ENCODE measurements at places on chromosomes 7 and 10.

DNA sequence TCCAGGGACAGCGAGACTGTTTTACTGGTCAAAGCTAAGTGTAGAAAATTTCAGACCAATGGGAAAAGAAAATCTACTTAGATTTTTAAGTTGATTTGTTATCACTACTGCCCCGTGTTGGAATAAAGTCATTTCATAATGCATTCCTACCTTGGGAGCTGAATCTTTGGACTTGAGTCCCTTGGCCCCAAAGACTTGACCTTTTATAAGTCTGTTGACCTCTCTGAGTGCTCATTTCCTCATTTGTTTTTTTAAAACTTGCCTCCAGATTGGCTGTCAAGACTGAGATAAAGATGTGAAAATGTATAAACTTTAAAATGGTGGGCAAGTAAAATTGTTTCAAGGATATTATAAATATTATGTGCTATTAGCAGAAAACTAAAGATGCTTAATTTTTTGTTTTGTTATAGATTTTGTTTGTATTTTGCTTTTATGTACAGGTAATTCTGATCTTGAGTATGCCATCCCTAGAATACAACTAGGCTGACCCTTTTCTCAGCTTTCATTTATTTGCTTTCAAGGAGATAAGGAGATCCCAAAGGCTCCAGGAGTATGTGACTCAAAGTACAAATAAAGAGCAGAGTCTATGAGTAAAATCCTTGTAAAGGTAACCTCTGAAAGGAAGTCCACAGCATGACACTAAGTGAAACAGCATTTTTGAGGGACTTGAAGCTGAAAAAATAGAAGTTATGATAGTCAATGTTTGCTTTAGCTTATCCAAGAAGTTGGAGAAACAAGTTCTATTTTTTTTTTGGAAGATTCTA is 54.6 kb downstream of the TMEM26 start:
- no peak for DNase-seq

- no peak for DNase-seq
Observed at GRCh38 chr7:125061776-125062397, 132.3 kb upstream of the POT1 start.

- no peak for DNase-seq
Observed at GRCh38 chr7:71411475-71411874, 279.5 kb downstream of the GALNT17 start.

DNA sequence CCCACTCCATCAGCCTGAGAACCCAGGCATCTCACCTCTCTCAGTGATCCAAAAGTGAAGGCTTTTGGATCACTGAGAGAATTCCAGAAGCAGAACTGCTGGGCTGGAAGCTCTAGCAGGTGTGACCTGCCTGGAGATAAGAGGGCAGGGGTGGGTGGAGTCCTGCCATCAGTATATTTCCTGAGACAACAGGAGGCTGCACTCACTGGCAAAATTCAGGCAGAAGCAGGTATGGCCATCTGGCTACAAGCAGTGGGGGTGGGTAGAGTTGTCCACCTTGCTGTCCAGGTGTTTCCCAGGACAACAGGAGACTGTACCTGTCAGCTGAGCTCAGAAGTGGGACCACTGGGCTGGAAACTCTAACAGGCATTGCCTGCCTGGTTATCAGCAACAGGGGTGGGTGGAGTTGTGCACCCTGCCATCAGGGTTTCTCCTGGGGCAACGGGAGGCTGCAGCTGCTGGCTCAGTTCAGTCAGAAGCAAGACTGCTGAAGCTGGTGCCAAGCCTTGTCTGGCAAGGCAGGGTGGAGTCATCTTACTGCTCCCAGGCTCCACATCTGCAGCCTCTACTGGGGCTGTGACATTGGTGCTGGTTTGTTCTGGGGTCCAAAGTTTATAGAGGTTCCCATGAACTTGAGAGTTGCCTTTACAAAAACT is 47.2 kb upstream of the SFTPD start:
- DNase-seq, result no peak

GRCh38 chr10:30553626-30554439 is 75.7 kb downstream of the LYZL2 start:
- DNase-seq, result no peak

DNA sequence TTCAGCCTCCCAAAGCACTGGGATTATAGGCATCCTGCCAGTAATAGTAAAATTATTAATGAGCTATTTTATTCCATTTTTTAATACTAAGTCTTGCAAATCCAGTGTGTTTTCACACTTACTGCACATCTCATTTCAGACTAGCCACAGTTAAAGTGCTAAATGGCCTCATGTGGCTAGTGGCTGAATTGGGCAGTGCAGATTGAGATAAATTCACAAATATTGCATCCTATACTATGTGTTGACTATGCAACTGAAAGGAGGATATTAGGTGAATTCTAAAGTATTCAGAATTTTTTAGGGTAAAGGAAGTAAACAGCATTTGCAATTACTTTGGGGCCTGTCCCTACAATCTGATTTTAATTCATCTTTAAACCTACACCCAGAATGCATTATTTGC is 10.2 kb downstream of the APBB1IP start:
- no peak for DNase-seq

- DNase-seq, result no peak
Observed at GRCh38 chr7:68840991-68841390, 757.3 kb upstream of the AUTS2 start.

DNA sequence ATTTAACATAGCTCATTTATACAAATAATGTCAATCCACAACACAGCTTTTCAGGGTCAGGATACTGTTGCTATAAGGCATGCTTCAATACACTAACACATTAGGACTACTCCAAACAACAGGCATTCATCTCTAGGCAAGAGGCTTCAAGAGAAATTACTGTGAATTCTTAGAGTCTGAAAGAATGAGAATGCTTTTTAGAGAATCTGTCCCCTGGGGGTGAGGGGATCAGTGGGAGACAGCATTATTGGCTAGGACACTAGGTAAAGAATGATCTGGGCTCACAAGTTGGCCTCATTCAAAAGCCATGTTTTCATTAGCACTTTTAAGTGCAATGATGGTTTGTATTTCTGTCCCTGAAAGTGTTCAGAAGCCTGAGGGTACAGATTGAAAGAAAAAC is 132.6 kb downstream of the SEMA3D start:
- DNase-seq, result no peak

- DNase-seq, result no peak
Observed at GRCh38 chr7:95636140-95636940, 40.0 kb upstream of the PDK4 start.

DNA sequence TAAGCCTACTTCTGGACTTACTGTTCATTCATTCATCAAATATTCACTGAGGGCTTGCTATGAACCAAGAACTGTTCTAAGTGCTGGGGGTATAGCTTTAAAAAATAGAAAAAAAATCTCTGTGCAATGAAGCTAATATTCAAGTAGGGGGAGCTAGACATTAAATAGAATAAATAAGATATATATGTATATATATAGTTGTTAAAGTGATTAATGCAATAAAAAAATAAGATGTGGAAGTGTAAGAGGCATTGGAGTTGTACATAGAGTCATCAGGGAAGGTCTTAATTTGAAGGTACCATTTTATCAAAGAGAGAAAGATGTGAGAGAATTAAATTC is 181.2 kb upstream of the AGR3 start:
- DNase-seq, result no peak

- DNase-seq, result no peak
Observed at GRCh38 chr7:18890134-18890533, 227.3 kb downstream of the TWIST1 start.

DNA sequence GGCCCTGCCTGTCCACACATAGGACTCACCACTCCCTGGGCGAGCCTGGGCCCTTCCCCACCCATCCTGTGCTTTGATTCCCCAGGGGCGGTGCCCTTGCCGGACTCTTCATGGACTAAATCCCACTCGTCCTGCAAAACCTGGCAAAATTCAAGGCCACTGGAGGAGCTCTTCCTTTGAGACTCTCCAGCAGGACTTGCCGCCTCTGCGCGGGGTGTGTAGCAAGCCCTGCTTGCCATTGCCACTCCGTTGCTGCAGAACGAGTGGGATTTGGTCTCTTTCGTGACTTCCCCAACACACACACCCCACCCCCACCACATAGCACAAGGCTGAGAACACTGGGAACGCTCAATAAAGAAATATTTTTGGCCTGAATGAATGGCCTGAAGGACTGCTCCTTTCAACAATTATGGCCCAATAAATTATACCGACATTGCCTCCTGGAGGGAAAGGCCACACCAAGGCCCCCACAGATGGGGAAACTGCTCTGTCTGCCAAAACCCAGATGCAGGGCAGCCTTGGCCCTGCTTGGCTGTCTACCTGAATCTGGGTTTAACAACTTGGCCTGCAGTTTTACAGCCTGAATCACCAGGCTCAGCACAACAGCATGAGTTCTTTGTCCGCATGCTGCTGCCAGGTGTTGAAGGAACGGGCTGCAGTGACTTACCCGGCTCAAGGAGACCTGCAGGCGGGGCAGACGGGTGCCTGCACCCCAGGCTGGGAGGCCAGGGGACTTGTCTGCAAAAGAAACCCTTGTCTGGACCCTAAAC is 72.8 kb upstream of the KAT6B start:
- DNase-seq, result no peak

DNA sequence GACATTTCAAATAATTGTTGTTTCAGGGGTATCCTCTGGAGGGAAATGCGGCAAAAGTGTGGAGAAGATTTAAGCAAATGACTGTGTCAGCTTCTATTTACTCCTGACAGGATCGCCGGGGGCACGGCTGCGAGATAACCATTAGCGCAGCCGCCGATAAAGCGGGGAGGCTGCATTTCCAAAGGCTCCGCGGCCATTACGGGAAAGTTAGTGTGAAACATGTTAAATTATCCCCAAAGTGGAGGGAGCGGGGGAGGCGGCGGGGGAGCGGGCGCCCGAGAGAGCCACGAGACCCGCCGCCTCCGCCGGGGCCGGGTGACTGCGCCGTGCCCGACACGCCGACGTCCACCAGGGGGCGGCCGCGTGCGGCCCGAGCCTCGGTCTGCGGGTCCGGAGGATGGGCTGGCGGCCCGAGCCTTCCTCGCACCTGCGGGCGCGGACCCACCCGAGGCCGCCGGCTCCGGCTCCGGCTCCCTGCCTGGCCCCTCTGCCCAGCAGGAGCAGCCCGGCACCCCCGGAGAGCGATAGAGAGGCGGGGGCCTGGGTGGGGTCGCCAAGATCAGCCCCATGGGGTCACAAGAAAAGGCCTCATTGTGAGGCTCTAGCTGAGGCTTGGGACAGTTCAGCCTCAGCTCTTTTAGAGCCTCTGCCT is 74.4 kb upstream of the PAX2 start:
- DNase-seq, result peak; percentile 63

DNA sequence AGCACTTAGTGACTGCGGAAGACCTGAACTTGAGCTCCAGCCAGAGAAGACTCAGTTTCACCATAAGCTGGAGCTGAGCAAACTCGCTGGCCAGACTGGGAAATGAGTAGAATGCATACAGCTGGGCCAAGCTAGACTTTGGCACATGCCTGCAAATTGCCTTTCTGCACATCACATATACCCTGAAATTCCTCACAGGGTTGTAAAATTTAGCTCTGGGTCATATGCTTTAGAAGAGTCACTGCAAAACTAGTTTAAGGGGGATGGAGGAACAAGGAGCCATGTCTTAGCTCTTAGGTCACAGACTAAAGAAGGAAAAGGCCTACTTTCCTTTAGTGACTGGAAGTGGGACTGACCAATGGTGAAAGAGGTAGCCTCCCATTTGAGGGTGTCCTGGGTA is 67.6 kb downstream of the PPP1R3C start:
- no peak for DNase-seq

DNA sequence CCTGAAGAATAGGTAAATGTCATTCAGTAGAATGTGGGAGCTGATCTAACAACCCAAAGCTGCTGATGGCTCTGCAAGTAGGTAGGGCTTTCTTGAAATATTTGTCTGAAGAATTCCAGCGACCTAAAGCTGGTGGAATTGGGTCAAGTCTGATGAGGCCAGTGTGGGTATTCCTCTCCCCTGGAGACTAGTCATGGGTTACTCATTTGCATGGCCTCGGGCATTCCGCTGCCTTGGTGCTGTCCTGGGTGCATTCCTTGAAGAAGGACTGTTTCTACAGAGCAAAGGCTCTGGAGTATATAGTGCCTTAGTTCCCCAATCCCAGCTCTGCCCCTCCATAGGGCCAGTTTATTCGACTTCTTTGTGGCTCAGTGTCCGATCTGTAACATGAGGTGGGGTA is 19.2 kb downstream of the PDK4 start:
- no peak for DNase-seq

DNA sequence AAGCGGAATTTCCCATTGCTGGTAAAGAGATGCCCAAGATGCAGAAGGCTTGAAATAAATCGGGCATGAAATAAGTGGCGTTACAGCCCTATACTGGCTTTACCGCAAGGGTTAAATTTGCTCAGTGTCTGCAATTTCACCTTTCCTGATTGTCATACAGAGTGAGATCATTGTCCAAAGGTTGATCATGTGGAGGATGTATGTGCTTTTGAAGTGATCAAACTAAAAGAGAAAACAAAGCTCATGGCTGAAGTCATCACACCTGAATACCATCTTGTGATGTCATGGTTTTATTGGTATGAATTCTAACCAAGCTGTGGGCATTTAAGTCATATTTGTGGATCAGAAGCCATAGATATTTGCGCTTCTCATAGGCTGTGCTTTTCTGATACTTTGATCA is 635.5 kb downstream of the AUTS2 start:
- no peak for DNase-seq

DNA sequence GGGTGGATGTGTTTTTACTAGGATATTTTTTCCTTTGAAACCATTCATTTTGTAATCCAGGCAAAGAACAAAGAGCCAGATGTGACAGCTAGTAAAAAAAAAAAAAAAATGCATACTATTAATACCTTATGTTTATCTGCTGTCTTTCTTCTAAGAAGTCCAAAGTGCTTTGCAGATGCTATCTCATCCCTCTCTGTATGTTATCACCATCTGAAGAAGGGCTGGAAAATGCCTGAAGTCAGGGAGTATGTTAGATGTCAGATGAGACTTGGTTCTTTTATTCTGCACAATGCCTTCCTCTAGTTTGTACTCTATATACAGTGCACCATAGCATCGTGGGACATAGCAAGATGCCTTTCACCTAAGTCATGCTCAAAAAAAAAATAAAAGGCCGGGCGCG is 10.4 kb upstream of the CAMK1D start:
- DNase-seq, result no peak

- DNase-seq, result no peak
Observed at GRCh38 chr10:14798636-14799035, 23.9 kb upstream of the FAM107B start.

DNA sequence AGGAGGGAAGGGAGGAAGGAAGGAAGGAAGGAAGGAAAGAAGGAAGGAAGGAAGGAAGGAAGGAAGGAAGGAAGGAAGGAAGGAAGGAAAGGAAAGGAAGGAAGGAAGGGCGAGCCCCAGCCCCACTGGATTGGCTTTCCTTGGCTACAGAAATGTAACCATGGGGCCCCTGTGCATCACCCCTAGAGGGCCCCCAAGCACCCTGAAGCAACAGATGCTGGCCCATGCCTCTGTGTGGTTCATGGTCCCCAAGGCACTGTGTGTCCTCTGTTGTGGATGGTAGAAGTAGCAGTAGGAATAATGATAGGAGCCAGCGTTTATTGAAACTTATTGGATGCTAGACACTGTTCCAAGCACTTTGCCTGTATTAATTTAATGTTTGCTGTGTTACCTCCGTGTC is 116.6 kb upstream of the MACROH2A2 start:
- DNase-seq, result no peak

DNA sequence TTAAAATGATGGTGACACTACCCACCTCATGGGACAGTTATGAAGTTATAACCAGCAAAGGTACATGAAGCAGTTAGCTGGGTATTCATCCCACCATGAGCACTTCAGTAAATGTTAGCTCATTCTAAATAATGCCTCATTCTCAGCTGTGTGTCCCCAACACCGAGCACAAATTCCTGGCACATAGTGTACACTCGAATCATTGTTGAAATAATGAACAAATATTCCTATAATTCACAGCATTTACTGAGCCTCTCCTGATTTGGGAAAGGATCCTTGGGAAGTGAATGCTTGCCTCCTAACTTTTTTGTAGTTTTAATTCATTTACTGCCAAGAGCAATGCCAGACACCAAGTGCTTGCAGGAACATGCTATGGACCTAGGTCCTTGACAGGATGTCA is 235.2 kb downstream of the DGKI start:
- DNase-seq, result no peak

Data from stimulated activated CD4-positive, alpha-beta T cell treated with anti-CD3 and anti-CD28 coated beads, TNF-alpha, amount 100 ng/mL, for 24 hours (primary cell).